ENCODE measurements at places on chromosomes 7 and 10. TPM values are rescaled to one million over a fixed set of nuclear protein-coding genes. Genes with fewer than 3 reads are reported as not detected.

Gene MRLN
- total RNA-seq = not detected

Gene EXOC4
- total RNA-seq = 88.3 TPM

Gene HMX2
- total RNA-seq = not detected

Gene GSTO2
- 0.48 TPM for total RNA-seq

Gene VWDE
- not detected for total RNA-seq

Gene GNAT3
- total RNA-seq = not detected

GRCh38 chr10:98391578-98391991 lies 23.4 kb downstream of the PYROXD2 start:
- no peak overlapping the region for H3K4me3 ChIP-seq
- peak overlapping the region; percentile 65 for H3K27ac ChIP-seq
- no peaks in the 10 kb centered on the region for H3K4me1 ChIP-seq
- H3K36me3 ChIP-seq = no peaks in the 10 kb centered on the region
- no peaks in the 10 kb centered on the region for H3K27me3 ChIP-seq

DNA sequence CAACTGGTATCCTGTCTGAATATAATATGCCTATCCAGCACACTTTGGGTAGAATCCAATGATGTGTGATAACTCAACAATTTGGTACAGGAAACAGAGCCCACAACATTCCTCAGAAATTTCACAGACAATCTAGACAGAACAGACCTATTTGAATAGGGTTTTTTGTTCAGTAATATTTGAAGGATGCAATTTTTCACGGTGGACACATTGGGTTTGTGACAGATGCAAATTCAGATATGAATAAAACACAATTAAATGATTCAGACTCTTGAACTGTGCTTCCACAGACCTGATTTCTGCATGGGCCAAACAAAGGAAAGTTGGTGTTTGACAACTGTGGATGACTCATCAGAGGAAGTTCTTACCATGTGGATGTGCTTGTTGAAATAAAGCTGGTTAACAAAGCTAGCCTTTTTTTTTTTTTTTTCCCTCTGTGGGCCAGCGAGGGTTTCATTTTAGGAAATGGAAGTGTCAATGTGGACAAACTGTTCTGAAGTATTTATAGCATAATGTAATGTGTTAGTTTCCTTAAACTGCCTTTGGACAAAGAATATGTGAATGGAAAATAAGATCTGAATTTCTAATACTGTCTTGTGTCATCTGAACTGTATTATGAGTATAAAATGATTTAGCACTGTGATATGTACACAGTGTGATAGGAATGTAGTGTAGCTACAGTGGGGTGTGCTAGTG lies 43.2 kb upstream of the FAM133B start:
- peak overlapping the region; percentile 52 for H3K27ac ChIP-seq
- no peak overlapping the region for H3K4me3 ChIP-seq
- no peaks in the 10 kb centered on the region for H3K36me3 ChIP-seq

DNA sequence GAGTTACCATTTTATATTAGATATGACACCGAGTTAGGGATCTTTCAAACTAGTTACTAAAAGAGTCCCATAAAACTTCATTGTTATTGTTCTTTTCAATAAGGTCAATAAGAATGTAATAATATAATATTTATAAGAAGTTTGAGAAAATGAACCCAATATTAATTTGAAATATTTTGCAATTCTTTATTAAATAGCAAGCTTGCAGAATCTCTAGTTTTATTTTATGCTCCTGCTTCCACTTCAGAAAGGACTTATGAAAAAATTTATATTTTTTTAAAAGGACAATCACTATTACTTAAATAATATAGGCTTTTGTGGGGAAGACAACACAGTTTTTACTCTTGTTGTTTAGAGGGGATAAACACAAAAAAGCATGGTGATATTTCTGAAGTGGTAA lies 47.9 kb downstream of the LUC7L2 start:
- H3K27ac ChIP-seq = no peak overlapping the region
- no peak for DNase-seq
- no peaks in the 10 kb centered on the region for H3K4me1 ChIP-seq
- H3K36me3 ChIP-seq = peaks cover 4% of the 10 kb centered on the region

- H3K36me3 ChIP-seq = no peaks in the 10 kb centered on the region
- no peak overlapping the region for H3K4me3 ChIP-seq
- H3K4me1 ChIP-seq = no peaks in the 10 kb centered on the region
- no peak for DNase-seq
- no peaks in the 10 kb centered on the region for H3K27me3 ChIP-seq
- no peak overlapping the region for H3K27ac ChIP-seq
These were observed 44.3 kb downstream of the MACC1 start for GRCh38 chr7:20172736-20173334.

- DNase-seq = no peak
- peak overlapping the region; percentile 48 for H3K27ac ChIP-seq
- no peak overlapping the region for H3K4me3 ChIP-seq
- H3K27me3 ChIP-seq = no peaks in the 10 kb centered on the region
These were observed 215.3 kb downstream of the KIF20B start for GRCh38 chr10:89916468-89917215.

DNA sequence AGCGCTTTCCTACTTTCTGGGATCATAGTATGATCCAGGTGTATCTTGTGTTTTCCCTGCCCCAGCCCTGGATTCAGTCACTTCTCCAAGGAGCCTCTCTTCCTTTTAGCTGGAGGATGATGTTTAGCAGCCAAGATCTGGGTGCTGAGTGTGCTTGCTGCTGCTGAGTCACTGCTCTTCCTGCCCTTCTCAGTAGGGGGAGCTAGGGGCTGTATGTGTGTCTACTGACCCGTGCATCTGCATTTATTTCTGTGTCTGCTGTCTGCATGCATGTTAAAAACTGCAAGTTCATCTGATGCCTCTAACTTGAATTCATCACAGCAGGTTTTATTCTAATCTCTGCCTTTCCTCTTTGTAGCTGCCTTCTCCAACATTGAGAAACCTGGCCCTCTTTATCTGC lies 31.6 kb downstream of the MGMT start:
- no peaks in the 10 kb centered on the region for H3K4me1 ChIP-seq
- no peak overlapping the region for H3K27ac ChIP-seq
- H3K4me3 ChIP-seq = no peak overlapping the region

DNA sequence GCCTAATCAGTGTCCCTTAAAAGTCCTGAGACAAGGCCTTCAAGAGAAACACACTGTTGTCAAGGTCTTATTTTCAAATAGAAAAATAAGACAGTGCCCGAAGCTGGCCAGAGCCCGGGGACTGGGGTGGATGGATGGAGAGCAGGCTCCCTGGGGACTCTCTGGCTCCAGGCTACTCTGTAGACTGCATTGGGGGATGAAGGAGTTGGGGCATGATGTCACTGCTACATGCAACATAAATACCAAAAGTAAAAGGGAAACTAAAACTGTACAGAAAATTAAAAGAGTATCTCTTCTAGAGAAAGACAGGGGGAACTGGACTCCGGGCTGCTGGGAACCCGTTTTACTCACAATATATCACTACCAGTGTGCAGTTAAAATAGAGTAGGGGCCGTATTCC lies 629.8 kb downstream of the KCNMA1 start:
- DNase-seq = no peak
- no peaks in the 10 kb centered on the region for H3K4me1 ChIP-seq
- no peaks in the 10 kb centered on the region for H3K27me3 ChIP-seq

GRCh38 chr10:77832238-77832637 lies 94.3 kb downstream of the DLG5 start:
- DNase-seq = peak; percentile 61
- no peak overlapping the region for H3K4me3 ChIP-seq
- H3K4me1 ChIP-seq = no peaks in the 10 kb centered on the region
- peaks cover 19% of the 10 kb centered on the region for H3K36me3 ChIP-seq

DNA sequence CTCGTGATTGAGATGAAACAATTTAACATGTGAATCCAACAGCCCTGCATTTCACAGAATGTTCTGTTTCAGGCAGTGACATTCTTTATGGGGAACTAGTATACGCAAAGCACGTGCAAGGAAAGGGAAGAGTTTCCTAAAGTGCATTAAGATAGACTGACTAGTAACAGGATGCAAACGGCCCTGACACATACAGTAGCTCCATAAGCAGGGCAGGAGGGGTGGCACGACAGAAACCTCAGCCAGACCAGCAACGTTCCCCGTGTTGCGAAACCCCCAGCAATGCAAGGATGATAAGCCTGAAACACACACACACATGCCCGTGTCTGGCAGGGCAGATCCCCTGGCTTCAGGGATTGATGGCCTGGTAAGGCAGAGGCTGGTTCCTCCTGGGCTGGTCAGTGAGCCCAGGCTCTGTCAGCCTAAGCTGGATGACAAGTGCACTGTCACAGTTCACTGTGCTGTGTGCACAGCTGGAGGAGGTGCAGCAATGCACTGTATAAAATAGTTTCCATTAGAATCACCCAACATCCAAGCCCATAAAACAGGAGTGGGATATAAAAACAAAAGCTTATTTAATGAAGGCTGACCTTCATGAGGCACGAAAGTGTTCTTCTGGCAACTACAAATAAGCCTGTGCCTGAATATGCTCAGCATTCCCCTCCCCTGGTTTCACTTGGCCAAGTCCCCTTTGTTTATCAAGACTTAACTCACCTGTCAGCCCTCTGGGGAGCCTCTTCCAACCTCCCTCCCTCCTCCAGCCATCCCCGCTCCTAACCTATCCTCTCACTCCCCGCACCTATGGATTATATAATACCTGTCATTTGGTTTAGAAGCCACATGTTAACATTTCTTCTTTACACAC lies 88.8 kb downstream of the GSAP start:
- H3K27me3 ChIP-seq = no peaks in the 10 kb centered on the region
- H3K27ac ChIP-seq = peak overlapping the region; percentile 61
- no peak for DNase-seq
- H3K36me3 ChIP-seq = no peaks in the 10 kb centered on the region
